ENCODE measurements at places on chromosomes 4 and X. TPM values are rescaled to one million over a fixed set of nuclear protein-coding genes. Genes with fewer than 3 reads are reported as not detected.

The XAGE1A gene
- total RNA-seq: not detected

The SLC10A4 gene
- total RNA-seq: 0.27 TPM

The SPATA18 gene
- total RNA-seq: 14.6 TPM

The NHSL2 gene
- 38.0 TPM for total RNA-seq

The RAB40A gene
- 0.14 TPM for total RNA-seq

The CXCL13 gene
- not detected for total RNA-seq

The FMR1NB gene
- total RNA-seq: not detected

The SGMS2 gene
- total RNA-seq: 98.2 TPM

The PSAPL1 gene
- total RNA-seq: not detected

The STPG2 gene
- total RNA-seq: 0.13 TPM

All from thoracic aorta endothelial cell (primary cell).